ENCODE measurements at places on chromosomes 6 and 20. TPM values are rescaled to one million over a fixed set of nuclear protein-coding genes. Genes with fewer than 3 reads are reported as not detected.

DNA sequence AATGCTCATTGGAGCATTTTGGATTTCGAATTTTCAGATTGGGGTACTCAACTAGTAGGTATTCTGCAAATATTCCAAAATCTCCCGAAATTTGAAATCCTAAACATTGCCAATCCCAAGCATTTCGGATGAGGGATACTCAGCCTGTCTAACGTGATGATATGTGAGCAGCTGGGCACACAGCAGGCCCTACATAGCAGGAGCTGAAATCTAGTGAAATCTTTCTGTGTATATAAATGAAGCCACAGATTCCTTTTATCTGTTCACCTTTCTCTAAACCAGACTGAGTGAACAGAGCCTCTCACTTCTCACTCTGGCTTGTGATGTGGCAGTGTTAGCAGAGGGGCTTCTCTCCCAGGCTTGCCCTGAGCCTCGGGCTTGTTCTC, 17.8 kb downstream of the STX16 start:
- DNase-seq = no peak

GRCh38 chr6:37241775-37242428, 15.7 kb upstream of the TBC1D22B start:
- DNase-seq = no peak

- DNase-seq = no peak
These were observed 3.8 kb downstream of the SLC44A4 start for GRCh38 chr6:31874836-31875572.

- DNase-seq = no peak
These were observed 86.4 kb upstream of the FOXP4 start for GRCh38 chr6:41459738-41460137.

GRCh38 chr6:74631564-74631963, 574.3 kb downstream of the COL12A1 start:
- DNase-seq = no peak

Gene TDRD6
- total RNA-seq = 1.3 TPM

DNA sequence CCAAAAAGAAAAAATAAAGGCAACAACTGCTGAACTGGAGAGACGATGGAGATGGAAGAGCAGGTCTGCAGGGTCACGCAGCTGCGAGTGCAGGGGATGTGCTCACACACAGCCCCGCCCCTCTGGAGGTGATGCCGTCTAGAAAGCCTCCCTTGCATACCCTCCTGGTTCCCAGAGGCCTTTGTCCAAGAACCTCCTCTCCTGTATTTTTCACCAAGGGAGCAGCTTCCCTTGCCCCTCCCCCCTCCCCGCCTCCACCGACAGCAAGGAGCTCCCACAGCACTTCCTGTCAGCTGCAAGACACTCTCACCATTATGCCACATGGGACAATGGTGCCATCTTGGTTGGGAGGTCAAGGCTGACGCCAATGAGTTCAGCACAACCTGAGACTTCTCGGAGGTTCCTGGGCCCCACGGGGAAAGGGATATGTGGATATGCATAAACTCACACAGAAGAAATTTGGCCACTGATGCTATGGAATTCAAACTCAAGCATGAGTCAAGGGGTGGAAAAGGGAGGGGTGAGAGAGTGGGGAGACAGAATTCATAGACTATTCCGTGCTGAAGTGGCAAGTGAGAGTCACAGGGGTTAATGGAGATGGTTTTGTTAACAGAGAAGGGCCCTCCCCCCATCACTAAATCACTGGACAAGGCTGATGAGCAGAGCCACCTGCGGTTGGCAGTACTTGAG, 132.9 kb downstream of the SCML4 start:
- DNase-seq = no peak

Gene MLN
- total RNA-seq = not detected

DNA sequence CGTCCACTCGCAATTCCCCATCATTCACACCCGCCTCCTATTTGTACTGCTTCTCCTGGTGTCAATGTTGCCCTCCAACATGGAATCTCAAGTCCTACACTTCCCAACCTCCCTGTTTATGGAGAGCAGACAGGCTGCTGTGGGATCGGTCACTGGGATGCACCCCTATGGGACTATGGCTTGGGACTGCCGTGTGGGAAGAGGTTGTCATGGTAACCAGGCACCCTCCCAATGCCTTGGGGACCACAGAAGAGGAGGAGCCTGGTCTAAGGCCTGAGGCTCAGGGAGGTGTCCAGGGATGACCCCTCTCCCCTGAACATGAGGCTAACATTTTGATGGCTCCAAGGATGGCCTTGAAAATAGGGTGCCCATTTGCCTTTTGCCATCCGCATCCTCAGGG, 116.6 kb upstream of the CST7 start:
- no peak for DNase-seq

Gene FERMT1
- total RNA-seq = 9.2 TPM

Gene BPIFA1
- not detected for total RNA-seq

DNA sequence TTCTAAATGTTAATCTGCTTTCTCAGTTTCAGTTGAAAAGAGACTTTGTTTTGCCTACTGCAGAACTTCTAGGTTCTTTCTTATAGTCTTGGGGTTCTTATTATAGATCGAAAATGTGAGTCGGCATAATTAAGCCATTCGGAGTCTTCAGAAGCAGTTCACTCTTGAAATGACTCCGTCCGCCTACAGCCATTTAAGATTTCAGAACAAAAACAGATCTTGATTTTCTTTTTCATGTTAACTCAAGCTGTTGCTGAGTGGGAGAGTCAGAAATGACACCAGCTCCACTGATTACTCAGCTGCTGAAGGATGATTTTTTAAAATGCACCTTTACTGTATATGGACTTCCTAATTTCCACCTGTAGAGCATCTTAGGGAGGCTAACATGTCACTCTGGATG, 15.9 kb downstream of the PRDM1 start:
- no peak for DNase-seq

DNA sequence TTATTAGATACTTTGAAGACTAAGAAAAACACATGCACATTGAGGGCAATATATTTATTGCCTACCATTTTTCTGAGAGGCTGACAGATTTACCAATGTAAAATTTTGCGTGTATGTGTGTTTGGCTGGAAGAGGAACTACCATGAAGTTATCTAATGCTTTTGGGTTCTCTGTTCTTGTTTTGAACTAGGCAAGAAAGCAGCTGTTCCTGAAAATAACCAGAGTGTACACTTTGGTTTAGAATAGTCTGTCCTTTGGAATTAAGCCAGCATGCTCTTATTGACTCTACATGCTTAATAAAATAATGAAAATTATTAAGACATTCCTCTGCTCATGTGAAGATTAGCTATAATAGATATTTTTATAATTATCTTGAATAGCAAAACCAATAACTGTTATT, 129.2 kb downstream of the MYB start:
- DNase-seq = no peak

- DNase-seq = no peak
These were observed 177.7 kb downstream of the ZDHHC14 start for GRCh38 chr6:157558487-157559200.
